ENCODE measurements at places on chromosomes 16 and 17. TPM values are rescaled to one million over a fixed set of nuclear protein-coding genes. Genes with fewer than 3 reads are reported as not detected.

SLFN13 gene
- 19.1 TPM for total RNA-seq

ACSM5 gene
- not detected for total RNA-seq

TEX19 gene
- total RNA-seq = 0.54 TPM

KIF18B gene
- total RNA-seq = 40.2 TPM

PRR29 gene
- 2.1 TPM for total RNA-seq
